ENCODE measurements at places on chromosomes 1 and 21.

DNA sequence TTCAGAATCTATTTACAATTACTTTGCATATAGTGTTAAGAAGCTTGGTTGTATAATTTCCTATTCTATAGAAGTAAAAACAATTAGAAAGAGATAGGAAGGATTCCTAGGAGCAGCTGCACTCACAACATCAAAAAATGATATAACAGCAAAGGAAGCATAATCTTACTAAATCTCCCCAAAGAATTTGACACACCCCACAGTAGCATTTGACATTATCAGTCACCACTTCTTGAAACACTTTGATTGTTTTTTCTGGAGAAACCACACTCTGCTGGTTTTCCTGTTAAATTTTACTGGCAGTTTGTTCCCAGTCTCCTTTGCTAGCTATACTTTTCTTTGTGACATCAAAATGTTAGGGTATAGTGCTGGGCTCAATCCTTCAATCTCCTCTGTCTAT, 100.8 kb upstream of the KIAA1614 start:
- no peak for DNase-seq

DNA sequence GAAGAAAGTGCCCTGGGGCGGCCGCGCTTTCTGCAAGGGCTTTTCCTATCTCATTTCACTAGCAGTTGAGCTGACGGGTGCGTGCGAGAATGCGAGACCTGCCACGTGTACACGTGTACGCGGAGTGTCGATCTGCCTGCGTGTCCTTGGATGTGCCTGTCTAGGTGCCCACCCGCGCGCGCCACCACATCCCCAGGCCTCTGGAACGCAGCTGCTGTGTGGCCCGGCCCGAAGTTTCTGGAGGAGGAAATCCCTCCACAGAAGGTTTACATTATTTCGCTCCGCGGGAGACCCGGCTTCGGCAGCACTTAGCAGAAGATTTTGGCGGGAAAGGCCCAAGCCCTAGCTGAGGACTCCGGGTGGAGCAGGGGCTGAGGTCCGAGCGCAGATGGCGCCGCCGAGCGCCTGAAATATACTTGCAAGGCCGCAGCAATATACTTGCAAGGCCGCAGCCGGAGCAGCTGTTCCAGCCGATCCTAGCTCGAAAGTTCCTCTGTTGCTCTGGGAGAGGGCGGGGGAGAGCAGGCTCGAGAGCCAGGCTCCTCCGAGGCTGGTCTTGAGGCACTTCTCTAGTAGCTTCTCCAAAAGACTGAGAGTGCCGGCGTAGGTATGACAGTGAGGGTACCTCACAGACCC, 3.9 kb downstream of the TBX15 start:
- DNase-seq, result peak; percentile 82

DNA sequence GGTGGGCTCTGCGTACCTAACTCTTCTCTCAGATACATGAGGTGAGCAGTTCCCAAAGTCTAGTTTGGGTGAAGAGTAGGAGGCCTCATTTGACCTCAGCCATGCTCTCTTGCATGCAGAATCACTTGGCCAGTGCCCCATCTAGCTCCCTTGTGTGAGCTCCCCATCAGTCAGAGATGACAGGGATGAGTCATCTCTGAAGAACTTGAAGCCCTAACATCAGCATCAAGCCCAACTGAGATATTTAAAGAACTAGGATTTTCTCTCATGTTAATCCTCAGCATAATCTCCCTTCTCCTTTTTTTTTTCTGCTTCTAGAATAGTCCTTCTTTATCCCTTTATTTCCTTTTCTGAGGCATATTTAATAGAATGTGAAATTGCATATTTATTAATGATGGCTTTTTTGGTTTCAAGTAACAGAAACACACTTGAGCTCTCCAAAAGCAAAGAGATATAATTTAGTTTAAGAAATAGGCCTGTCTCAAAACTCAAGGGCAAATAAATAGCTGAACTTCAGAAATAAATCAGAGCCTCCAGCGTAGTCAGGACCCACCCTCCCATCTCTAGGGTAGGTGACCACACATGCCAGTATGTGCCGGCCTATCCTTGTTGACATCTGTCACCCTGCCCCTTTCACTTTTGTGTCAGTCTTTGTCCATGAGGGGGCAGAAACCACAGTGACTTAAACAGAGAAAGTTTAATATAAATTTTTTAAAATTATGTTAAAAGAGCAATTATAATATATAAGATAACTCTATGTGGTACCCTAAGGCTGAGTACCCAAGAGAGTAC, 112.3 kb downstream of the TSEN15 start:
- DNase-seq, result peak; percentile 57

DNA sequence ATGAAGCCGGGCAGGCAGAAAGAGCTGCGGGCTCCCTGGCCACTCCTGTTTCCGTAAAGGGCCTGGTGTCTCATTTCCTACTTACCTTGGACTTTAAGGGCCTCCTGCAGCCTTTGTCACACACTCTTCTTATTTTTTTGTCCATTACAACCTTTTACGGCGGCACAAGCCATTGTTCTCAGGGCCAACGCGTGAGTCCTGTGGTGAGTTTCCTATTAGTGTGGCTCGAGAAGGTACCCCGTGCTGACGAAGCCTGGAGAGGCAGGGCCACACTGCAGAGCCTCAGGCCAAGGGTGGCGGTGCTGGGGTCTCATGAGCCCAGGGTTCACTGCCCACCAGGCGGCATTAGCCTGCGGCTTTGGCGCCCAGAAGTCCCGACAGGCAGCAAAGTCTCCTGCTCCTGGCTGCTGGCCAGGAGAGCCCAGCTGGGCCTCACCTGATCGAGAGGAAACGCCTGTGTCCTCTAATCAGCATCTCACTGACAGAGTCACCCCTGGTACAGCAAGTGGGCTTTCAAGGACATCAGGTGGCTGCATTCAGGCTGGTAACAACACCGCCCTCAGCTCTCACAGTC, 62.0 kb downstream of the SIK1 start:
- no peak for DNase-seq

DNA sequence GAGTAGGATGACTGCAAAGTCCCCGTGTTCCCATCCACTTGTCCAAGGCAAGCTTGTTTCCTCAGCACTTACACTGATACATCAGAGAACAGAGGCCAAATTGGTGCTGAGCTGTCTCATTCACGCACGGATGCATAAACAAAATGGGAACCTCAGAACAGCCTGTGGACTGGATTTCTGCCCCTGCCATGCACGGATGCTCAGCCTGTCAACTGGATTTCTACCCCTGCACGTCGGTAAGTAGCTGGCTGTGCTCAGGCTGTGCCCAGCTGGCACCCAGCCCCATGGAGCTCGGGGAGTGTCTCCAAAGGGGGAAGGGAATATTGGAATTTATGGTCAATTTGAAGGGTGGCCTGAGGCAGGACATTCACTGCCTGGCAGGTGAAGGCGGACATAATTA, 40.8 kb upstream of the TMPRSS2 start:
- no peak for DNase-seq

GRCh38 chr21:34979383-34979782, 69.7 kb downstream of the RUNX1 start:
- no peak for DNase-seq

DNA sequence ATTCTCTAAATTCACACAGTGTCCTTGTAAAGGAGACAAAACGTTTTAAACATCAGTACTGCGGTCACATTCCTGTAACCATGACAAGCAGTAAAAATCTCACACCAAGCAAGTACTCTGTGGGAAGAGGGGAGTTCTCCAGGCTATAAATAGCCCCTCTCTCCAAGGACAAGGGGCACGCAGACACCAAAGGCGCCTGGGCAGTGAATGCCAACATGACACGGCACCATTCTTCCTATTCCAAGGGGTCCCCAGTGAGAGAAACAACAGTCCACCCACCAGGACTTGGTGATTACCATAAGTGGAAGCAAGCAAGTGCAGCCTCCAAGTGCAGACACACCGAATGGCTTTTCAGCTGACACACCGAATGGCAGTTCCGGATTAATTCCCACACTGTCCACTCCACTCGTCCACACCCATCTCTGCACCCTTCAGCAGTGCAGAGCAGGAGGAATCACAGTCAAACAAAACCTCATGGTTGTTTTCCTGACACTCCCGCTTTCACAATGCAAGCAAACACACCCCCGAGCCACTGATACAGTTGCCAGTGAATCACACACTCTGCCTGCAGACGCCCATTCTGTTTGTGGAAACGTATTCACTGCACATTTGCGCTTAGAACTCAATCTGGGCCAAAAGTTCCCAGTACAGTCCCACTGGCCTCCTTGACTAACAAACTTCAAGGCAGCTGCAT, 1.8 kb downstream of the PTTG1IP start:
- DNase-seq, result peak; percentile 82

GRCh38 chr1:234620272-234621126, 10.5 kb upstream of the IRF2BP2 start:
- no peak for DNase-seq

GRCh38 chr1:143610196-143610595, 361.6 kb downstream of the FAM72C start:
- DNase-seq, result no peak

- peak; percentile 98 for DNase-seq
Observed at GRCh38 chr21:39094847-39095579, 88.2 kb downstream of the PSMG1 start.

DNA sequence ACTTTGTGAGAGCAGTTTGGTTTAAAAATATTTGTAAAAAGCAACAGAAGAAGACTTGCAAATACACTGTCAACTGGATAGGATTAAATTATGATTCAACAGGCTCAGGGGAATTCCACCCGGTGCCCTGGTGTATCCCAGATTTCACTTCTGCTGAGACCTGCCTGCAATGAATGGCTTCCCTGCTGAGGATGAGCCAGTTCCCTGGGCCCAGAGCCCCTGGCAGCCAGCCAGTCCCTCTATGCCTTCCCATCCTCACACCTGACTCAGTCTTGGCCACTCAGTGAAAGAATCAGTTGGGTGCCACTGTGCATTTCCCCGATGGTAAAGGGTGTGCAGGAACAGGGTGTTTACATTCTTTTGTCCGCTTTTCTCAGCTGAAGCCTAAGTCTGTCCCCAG, 64.4 kb downstream of the KCTD3 start:
- peak; percentile 63 for DNase-seq

GRCh38 chr1:221714227-221715152, 27.4 kb downstream of the DUSP10 start:
- no peak for DNase-seq

GRCh38 chr1:182015360-182015759, 46.2 kb downstream of the ZNF648 start:
- DNase-seq, result no peak

GRCh38 chr1:10593750-10594149, 119.0 kb downstream of the PEX14 start:
- no peak for DNase-seq

DNA sequence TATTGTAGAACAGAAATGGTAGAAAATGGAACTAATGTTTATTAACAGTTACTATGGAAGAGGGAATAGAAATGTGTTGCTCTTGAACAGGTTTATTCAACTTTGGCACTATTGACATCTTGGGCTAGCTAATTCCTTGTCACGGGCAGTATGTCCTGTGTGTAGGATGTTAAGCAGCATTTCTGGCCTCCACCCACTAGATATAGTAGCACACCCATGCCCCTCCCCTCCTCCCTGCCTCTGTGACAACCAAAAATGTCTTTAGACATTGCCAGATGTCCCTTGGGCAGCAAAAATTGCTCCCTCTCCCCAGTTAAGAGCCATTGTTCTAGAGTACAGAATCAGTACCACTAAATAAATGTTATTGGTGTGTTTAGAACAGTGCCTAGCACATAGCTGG, 91.4 kb upstream of the TPTE start:
- no peak for DNase-seq

- DNase-seq, result no peak
Observed at GRCh38 chr1:151871284-151872030, 17.9 kb upstream of the THEM5 start.

DNA sequence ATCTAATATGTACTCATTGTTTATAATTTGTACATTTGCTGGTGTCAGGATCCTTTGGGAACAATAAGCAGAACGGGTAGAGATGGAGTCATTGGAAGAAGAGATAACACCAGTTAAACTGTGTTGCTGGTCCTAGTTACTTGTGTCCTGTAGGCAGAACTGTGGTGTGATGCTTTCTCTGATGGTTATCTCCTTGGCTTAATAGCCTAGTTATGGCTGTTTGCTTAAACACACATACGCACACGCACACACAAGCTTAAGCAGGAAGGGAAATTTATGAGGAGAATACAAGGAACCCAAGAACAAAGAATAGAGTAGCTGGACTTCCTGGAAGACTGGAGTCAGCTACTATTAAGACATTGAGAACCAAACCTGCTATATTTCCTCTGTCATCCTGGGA, 5.7 kb upstream of the PKN2 start:
- DNase-seq, result no peak

DNA sequence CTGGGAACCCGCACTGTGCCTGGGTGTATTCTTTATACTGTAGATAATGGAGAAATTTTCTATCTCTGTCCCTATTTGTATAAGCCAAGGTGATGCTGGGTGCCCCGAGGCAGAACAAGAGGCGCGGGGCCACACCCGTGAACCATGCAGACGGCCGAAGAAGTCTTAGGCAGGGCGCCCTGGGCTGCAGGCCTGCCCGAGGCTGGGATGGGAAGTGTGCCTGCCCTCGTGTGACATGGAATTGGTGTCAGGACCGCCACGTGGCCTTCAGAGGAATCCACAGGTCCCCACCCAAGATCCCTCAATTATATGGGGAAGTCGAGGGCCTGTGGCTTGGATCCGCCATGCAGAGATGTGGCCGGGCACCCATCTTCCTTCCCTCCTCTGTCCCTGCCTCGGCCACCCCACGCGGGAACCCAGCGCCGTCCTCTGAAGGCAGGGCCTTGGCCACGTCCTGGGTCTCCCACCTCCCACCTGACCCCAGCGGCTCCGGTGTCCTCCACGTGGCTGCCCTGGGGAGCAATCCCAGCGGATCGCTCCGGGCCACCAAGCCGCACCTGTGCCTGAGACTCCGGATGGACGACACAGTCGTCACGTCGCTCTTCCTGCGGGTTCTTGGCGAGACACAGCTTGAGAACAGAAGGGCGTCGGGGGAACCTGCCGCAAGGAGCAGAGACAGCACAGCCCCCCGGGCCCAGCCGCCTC, 19.9 kb upstream of the ARHGEF16 start:
- DNase-seq, result no peak

Measured in choroid plexus epithelial cell (primary cell).